ENCODE measurements at places on chromosomes 6 and 20.

- DNase-seq: no peak
Measured at GRCh38 chr20:3194617-3195280, 9.7 kb downstream of the DDRGK1 start.

- no peak for DNase-seq
Measured at GRCh38 chr20:17671011-17671410, 11.0 kb downstream of the RRBP1 start.

DNA sequence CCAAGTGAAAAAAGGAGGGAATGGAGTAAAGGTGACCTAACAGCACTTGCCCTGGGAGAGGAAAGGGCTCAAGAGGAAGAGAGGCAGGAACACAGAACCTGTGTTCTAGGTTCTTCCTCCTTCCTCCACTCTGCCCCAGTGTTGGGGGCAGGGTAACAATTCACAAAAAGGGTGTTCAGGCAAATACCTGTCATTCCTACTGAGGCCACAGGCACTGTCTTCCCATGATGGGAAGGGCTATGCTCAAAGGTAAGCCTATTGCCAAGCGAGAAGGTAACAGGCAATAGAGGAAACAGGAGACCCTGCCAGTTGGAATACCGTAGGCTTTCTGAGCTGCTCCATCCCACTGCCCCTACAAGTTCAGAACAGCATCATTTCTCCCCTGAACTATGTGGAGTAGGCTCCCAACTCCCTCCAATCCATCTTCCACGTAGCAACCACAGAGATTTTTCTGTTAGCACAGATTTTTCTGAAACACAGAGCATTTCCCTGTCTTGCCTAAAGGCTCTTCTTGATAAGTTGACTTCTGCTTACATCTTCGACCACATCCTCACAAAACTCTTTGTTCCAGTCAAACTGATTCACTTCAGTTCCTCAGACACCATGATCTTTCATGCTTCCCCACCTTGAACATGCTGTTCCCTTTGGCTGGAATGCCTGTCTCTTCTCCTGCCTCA, 2.7 kb downstream of the AGPAT1 start:
- no peak for DNase-seq

GRCh38 chr6:137427656-137428290, 66.4 kb downstream of the OLIG3 start:
- no peak for DNase-seq

- no peak for DNase-seq
Measured at GRCh38 chr20:12649234-12649633, 359.5 kb upstream of the SPTLC3 start.

GRCh38 chr6:20882014-20882413, 347.8 kb downstream of the CDKAL1 start:
- DNase-seq: no peak

DNA sequence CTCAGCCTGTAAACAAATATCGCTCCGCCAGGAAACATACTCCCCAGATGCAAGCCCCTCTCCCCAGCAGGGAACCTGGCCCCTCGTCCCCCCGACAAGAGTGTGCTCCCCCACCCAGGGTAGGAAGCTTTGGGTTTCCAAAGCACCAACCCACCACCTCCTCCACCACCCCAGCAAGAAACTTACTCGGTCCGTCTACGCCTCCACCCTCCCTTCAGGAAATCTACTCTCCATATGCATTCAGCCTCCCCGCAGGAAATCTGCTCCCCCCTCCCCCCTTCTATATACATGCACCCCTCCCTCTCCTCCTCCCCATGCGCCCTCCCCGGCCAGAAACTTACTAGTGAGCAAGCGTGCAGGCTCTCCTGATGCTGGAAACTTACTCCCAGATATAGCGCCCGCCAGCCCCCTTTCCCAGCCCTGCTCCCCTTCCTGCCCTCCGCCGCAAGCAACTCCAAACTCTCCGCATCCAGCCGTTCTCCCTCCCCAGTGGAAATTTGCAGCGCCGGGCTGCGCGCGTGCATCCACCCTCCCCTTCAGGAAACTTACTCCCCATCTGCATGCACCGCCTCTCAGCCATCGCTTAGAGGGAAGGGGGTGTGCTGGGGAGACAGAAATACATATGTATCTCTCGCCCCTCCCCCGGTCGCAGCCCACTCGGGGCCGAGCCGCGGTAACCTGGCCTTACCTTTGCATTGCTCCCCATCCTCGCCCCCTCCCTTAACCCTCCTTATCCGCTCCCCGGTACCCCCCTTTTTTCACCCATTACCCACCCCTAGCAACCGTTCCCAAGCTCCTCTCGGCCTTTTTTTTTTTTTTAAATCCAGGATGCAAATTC, at the start of gene TRERF1:
TSS of gene TRERF1 (minus strand) at position 594 of the 838 bp plus-strand sequence. CDS start 182,336 bp downstream, outside the sequence.
- no peak for DNase-seq

DNA sequence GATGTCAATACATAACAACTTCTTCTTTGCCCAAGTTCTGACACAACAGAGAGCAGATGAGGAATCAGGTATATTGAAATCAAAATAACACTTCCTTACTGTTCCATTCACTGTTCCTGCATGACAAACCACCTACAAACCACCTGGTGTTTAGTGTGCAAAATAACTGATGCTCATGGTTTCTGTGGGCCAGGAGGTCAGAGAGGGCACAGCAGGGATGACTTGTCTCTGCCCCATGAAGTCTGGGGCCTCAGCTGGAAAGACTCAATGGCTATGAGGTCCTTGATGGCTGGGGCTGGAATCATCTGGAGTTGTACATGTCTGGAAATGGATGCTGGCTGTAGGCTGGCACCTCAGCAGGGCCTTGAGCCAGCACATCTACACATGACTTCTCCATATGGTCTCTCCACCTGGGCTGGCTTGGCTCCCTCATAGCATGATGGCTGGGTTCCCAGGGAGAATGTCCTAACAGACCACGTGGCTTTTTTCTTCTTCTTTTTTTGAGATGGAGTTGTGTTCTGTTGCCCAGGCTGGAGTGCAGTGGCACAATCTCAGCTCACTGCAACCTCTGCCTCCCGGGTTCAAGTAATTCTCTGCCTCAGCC, 7.4 kb upstream of the COX4I2 start:
- no peak for DNase-seq

DNA sequence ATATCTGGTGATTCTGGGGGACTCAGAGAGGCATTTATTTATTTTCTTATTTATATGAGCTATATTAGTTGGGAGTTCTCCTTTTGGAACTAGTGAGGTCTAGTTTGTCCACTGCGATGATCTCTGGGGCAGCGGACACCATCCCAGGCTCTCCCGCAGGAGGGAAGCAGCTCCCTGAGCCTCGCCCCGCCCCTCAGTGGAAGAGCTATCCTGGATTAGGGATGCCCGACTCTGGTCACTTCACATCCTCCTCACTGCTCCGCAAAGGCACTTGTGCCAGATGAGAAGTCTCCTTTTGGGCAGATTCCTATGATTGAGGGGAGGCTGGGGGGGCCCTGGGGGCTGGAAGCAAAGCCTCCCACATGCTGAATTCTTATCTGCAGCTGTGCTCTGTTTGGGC, 3.6 kb upstream of the MAS1 start:
- DNase-seq: no peak

GRCh38 chr20:47850146-47850545, 64.9 kb upstream of the SULF2 start:
- no peak for DNase-seq

DNA sequence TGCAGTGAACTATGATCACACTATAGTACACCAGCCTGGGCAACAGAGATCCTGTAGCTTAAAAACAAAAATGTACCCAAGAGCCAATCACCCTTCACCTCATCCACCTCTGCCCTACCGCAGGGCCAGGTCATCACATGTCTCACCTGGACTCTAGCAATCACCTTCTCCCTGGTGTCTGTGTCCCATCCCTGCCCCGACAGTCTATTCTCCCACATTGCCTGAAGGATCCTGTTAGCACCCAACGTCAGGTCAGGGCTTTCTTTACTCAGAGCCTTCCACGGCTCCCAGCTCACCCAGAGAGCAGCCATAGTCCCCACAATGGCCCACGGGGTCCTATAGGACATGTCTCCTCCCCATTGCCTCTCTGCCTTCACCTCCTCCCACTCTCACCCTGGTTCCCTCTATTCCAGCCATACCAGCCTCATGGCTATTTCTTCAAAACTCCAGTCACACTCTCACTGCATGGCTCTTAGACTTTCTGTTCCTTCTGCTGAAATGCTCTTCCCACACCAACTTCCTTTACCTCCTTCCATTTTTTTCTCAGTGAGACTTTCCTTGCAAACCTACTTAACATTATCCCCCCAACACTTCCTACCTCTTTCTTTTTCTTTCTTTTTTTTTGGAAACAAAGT, 22.5 kb upstream of the ARFGEF2 start:
- DNase-seq: no peak

GRCh38 chr6:34455831-34456230, 10.0 kb upstream of the PACSIN1 start:
- DNase-seq: no peak

GRCh38 chr6:105606831-105607463, 204.1 kb upstream of the PREP start:
- DNase-seq: no peak

GRCh38 chr6:37078814-37079213, 73.4 kb downstream of the FGD2 start:
- DNase-seq: no peak

DNA sequence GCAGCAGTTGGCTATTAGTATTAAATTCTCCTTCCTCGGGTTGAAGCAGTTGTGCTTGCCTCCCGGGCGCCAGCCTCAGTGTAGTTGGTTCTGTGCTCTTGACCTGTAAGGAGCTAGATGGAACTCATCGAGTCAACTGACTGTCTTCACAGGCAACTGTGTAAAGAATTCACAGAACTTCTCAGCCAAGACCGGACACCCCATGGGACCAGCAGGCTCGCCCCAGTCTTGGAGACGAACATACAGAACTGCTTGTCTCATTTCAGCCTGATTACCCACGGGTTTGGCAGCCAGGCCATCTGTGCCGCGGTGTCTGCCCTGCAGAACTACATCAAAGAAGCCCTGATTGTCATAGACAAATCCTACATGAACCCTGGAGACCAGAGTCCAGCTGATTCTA, 8.5 kb downstream of the TFAP2C start:
- DNase-seq: no peak

- no peak for DNase-seq
Measured at GRCh38 chr6:130622142-130622541, 205.1 kb upstream of the SMLR1 start.

DNA sequence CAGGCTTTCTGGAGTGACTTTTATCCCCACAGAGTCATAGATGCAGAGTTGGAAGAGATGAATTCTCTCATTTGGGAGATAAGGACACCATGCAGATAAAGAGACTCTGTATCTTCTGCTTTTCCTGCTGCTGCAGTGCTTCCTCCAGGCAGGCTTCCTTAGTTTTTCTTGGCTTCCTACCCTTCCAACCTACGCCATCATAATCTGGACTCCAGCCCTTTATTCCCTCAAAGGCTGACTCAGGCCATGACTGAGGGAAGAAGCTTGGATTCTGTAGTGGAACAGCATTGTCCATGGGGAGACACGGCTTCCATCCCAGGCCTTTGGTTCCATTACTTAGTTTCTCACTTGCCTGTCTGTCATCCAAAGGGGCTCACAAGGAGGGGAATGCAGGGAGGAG, 6.5 kb upstream of the RNF24 start:
- DNase-seq: no peak

DNA sequence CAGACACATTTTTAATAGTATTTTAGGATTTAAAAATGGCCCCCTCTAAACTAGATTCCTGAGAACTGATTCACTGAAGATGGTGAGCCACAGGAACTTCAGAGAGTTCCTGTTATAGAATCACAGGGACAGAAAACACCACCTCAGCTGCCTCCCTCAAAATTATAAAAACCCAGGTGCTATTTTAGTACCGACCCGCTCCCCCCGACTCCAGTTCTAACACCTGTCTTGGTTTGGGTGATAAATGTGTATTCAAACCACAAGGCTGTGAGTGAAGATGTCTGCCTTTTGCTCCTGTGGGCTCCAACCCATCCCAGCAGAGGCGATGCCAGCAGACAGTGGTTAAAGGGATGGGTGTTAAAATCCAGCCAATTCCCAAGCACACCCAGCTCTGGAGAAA, 127.4 kb upstream of the LY86 start:
- DNase-seq: no peak

- DNase-seq: no peak
Measured at GRCh38 chr20:37194621-37195417, 15.5 kb upstream of the MROH8 start.

DNA sequence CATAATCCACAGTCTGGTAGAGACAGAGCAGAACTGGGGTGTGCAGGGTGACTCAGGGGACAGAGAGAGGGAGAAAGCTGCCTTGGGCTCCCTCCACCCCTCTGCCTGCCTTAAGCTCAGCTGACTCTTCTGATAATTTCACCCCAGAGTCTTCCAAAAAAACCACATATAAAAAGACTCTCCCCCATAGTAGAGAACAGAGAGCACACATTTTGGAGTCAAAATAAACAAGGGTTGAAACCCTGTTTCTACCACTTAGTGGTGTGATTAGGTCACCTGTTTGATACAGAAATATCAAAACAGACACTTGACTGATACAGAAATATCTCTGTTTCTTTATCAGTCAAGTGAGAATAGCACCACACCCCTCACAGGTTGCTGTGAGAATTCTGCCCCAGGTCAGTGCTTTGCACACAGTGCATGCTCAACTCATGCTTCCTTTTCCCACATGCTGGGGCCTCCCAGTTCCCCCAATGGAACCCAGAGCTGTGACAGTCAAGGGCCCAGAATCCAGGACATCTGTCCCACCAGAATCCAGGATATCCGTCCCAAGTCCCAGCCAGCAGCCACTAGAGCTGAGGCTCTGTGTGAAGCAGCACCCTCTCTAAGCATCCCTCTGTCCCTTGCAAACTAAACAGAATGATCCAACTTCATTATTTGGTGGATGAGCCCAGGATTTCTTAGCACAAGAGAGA, 1.2 kb downstream of the TREML2 start:
- DNase-seq: no peak

- no peak for DNase-seq
Measured at GRCh38 chr6:40727271-40727670, 140.1 kb upstream of the LRFN2 start.

DNA sequence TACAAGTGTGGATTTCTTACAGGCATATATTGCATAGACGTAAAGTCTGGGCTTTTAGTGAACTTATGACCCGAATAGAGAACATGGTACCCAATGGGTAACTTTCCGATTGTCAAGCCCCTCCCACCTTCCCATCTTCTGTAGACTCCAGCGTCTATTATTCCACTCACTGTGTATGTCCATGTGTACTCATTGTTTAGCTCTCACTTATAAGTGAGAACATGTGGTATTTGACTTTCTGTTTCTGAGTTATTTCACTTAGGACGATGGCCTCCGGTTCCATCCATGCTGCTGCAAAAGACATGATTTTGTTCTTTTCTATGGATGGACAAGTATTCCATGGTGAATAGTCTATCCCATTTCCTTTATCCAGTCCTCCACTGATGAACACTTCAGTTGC, 306.4 kb downstream of the CD83 start:
- no peak for DNase-seq

- DNase-seq: no peak
Measured at GRCh38 chr6:166097914-166098522, 69.6 kb downstream of the TBXT start.

DNA sequence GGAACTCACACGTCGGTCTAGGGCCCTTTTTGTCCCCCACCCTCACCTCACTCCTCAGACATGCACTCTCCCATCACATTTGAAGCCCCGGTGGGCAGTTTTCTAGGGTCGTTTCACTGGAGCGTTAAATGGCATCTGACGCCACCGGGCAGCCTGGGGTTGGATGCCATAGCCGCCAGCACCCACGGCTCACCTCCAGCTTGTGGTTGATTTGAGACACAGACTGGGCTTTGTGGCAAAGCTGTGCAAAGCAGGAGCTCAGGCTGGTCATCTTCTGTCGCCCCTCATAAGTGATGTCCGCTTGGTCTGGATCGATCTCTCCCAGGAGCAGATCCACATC, 530 bp downstream of the GOPC start:
- no peak for DNase-seq
